ENCODE measurements at places on chromosomes 2 and 18.
A peak's percentile ranks its signal among the peaks of the same experiment; 100 is the strongest.

DNA sequence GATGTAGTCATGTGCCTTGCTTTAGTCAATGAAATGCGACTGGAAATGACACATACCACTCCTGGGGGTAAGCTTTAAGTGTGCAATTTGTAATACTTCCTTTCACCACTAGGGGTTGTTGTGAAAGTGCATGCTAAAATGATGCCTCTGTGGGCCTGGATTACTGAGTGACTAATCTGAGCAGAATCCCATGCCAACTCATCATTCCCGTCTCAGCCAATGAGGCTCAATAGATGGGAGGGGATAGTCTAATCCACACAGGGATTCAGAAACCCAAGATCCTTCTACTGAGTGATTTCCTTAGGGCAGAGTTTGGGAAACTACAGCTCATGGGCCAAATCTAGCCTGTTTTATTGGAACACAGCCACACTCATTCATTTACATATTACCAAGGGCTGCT lies 54.0 kb downstream of the HRH4 start:
- DNase-seq = peak; percentile 38

GRCh38 chr2:3588084-3588483 lies 6.8 kb upstream of the COLEC11 start:
- DNase-seq = no peak

DNA sequence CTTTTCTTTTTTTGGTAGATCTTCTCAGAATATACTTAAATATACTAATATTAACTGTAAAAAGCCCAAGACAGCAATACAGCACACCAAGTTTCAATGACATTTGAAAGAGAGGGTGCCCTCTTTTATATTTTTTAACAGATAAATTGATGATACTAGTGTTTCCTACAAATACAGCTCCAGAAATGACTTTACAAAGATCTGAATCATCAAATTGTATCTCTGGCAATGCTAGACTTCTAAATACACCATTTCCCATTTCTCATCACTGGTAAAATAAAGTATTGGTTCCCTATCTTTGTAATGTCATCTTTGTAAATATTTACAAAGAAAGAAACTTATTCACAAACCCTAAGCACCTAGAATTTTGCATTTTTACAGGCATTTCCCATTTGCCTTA lies 281.3 kb downstream of the EXOC6B start:
- DNase-seq = no peak

DNA sequence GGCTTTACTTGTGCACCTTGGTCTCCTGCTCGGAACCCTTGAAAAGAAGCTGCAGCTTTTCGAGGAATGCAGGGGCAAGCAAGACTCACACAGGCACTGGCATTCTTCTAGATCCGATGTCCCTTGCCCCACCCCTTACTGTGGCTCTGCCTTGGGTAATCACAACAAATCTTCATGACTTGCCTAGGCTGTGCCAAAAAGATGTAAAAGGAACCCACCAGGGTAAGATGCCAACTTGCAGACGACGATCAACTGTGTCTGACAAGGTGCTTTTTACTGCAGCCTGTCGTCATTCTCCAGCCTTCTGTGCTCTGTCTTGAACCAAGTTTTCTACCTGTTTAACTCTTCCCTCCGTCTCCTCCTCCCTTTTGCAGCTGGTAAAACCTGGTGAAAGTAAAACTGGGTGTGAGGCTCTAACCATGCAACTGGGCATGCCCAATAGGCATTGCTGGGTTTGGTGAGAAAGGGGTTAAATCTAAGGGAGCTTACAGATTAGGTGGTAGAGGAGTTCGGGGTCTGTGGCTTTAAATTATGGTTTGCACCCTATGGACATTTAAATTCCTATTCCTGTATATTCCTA lies 909 bp upstream of the NRXN1 start:
- DNase-seq = no peak

DNA sequence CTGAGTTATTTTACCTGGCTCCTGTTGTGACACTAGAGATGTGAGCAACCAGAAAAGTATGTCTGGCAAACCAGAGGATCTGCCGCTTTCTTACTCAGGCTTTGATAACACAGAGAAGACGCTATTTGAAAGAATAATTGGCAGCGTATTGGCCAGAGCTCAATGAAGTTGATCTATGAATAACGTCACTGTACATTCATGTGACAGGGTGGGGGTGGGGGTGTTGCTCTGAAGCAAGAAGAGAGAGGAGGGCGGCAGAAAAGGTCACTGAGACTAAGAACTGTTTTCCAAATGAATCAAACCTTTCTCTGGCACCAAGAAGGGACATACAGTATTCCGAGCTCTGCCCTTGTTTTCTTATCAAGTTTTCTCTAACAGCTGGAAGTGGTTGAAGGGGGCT lies 1.7 kb upstream of the ONECUT2 start:
- no peak for DNase-seq

- DNase-seq = peak; percentile 88
Measured at GRCh38 chr2:28626891-28627421, 124.7 kb upstream of the PPP1CB start.
